NAMALWA (cell line): ENCODE measurements at places on chromosomes 4 and X.

DNA sequence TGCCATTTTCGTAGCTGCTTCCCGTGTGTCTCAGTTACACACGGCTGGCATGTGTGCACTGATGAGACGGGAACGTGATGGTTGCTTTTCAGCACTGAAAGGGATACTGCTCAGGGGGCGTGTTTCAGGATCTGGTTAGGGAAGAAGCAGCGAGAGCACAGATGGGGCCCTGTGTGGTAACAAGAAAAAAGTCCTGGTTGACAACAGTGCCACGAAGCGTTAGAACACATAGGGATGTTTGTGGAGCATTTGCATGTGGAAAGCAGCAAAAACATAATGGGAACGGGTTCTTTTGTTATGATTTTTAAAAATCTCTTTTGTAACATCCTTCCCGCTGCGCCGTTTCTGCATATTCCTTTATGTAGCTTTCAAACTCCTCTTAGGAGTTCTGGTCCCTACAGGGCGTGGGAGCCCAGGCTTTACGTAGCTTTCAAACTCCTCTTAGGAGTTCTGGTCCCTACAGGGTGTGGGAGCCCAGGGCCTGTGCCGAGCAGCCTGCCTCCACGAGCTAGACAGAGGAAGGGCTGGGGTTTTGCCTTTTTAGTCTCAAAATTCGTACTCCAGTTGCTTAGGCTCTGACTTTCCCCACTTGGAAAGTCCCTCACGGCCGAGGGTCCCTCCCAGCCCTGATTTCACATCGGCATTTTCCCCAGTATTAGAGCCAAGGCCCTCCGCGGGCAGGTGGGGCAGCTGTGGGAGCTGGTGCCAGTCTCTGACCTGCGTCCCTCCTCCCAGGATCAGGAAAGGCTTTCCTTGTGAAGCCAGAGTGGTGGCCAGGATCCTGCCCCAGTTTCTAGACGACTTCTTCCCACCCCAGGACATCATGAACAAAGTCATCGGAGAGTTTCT lies 11.0 kb upstream of the MSANTD1 start:
- no peak for DNase-seq

DNA sequence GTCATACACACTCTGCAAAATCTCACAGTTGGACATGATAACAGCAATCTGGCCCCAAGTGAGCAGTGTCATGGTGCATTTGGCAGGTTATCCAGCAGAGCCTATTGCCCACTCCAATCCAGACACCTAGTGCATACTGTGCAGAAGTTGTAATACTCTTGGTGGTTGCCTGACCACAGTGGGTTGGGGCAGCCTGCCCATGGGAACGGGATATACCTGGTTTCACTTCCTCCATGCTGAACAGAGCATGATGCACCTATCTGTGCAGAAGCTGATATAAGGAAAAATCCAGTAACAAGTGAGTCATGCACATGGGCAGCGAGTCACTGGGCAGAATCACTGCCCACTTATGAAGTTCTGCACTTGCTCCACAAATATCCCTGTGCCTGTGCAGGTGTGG lies 105.3 kb upstream of the IGSF1 start:
- DNase-seq: no peak

GRCh38 chr4:2364654-2365053 lies 53.8 kb downstream of the ZFYVE28 start:
- DNase-seq: no peak

GRCh38 chrX:1027133-1027532 lies 185.3 kb downstream of the CRLF2 start:
- no peak for DNase-seq

- DNase-seq: peak; percentile 53
Measured at GRCh38 chr4:109826719-109827118, 1.1 kb upstream of the RRH start.

- no peak for DNase-seq
Measured at GRCh38 chrX:148284056-148284455, 216.4 kb upstream of the AFF2 start.

DNA sequence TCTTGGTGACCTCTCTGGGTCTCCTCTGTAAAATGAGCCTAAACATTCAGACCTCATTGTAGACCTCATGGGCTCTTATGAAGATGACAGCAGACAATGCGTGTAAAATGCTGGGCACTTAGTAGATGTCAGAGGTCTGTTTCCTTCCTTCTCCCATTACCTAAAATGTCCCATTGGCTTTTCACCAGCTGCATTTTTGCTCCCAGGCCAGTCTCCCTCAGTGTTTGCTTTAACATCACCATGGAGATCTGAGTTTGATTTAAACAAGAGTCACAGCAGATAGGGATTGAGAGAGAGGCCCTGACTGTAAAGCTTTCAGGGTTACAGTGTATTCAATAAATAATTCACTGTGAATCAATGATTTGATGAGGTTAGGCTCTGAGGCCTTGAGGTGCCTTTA lies 24.3 kb downstream of the PSAPL1 start:
- no peak for DNase-seq
